Osteocyte (in vitro differentiated cells): ENCODE measurements at places on chromosomes 11 and 22. TPM values are rescaled to one million over a fixed set of nuclear protein-coding genes. Genes with fewer than 3 reads are reported as not detected.
A peak's percentile ranks its signal among the peaks of the same experiment; 100 is the strongest.

Gene VWCE
- 8.8 and 10.7 TPM in 2 replicates for total RNA-seq

GRCh38 chr11:107720303-107720774, 8.5 kb upstream of the SLN start:
- H3K36me3 ChIP-seq, result no peaks in the 10 kb centered on the region
- H3K4me3 ChIP-seq, result no peak overlapping the region
- DNase-seq, result no peak
- no peak overlapping the region for H3K27ac ChIP-seq

GRCh38 chr11:57778318-57779037, 16.9 kb downstream of the CTNND1 start:
- peak overlapping the region; percentile 95 for H3K27ac ChIP-seq
- peak; percentile 94 for DNase-seq
- H3K36me3 ChIP-seq, result peaks cover 3% of the 10 kb centered on the region
- peak overlapping the region; percentile 62 for H3K4me3 ChIP-seq

Gene PDE3B
- 0.08 and 0.16 TPM in 2 replicates for total RNA-seq

Gene MN1
- 145 and 153 TPM in 2 replicates for total RNA-seq

Gene KCNJ1
- total RNA-seq, result not detected in 2 replicates

DNA sequence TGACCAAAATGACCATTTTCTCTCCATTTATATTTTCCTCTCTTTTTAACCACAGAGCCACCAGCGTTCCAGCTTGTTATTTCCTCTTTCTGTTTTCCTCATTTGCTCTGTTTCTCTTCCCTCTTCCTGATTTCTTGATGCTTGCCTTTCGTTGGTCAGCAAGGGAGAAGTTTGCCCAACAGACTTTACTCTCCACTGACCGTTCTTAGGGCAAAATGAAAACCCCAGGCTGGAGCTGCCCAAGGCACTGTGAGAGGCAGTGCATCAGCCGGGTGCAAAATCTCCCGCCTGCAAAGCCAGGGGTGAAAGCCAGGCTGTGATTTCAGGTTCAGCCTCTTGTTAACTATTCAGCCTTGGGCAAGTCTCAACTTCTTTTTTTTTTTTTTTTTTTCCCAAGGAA, 26.1 kb upstream of the APLP2 start:
- H3K4me1 ChIP-seq, result no peaks in the 10 kb centered on the region
- H3K36me3 ChIP-seq, result no peaks in the 10 kb centered on the region
- DNase-seq, result peak; percentile 36
- H3K27me3 ChIP-seq, result no peaks in the 10 kb centered on the region
- H3K27ac ChIP-seq, result no peak overlapping the region

- H3K27ac ChIP-seq, result peak overlapping the region; percentile 81
- H3K4me1 ChIP-seq, result peaks cover 45% of the 10 kb centered on the region
- no peak for DNase-seq
- no peaks in the 10 kb centered on the region for H3K36me3 ChIP-seq
- H3K27me3 ChIP-seq, result no peaks in the 10 kb centered on the region
- no peak overlapping the region for H3K4me3 ChIP-seq
Measured at GRCh38 chr11:28757725-28758515, 649.7 kb downstream of the METTL15 start.

Gene OSBPL5
- total RNA-seq, result 47.7 and 47.9 TPM in 2 replicates

GRCh38 chr11:130260080-130260627, 54.6 kb downstream of the ZBTB44 start:
- H3K27me3 ChIP-seq, result no peaks in the 10 kb centered on the region
- H3K4me1 ChIP-seq, result no peaks in the 10 kb centered on the region
- peaks cover 35% of the 10 kb centered on the region for H3K36me3 ChIP-seq
- no peak overlapping the region for H3K27ac ChIP-seq
- no peak for DNase-seq
- H3K4me3 ChIP-seq, result no peak overlapping the region

DNA sequence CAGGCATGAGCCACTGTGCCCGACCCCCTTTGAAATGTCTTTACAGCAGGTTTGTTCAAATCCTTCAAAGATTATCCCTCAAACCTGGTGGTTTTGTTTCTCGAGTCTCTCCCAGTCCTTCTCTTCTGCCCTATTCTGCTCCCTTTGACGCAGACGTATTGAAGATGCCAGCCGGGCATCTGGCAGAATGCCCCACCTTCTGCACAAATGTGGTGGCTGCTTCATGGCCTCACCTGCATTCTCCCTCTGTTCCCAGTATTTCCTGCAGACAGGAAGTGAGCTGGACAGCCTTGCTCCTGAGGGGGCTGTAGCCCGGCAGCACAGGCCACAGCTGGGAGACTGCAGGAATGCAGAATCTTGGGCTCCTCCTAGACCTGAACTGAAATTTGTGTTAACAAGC, 4.8 kb upstream of the NAP1L4 start:
- DNase-seq, result no peak
- H3K4me3 ChIP-seq, result no peak overlapping the region
- H3K27ac ChIP-seq, result no peak overlapping the region

Gene OR52I1
- not detected in 2 replicates for total RNA-seq

Gene AP2A2
- total RNA-seq, result 96.7 and 102 TPM in 2 replicates

Gene MYO18B
- not detected in 2 replicates for total RNA-seq

DNA sequence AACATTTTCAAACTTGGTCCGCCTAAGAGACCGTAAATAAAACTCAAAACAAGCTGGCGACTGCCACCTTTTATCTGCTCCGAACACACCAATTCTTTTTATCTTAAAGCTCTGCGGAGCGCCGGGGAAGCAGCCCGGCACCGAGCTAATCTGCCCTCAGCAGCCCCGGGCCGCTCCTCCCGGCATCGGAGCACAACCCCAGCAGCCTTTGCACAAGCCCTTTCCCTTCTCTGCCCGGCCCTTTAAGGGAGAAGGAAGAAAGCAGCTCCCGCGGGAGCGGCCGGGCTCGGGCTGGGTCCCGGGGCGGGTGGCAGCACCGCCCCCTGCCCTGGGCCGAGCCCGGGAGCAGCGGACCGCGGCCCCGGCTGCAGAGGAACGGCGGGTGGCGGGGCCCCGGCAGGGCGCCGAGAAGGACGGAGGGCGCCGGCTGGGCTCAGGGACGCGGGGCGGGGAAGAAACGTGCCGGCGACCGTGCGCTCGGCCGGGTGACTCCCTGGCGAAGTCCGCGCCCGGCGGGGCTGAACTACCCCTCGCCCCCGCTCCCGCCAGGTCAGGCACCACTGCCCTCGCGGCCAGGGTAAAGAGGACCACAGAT, 133.6 kb upstream of the C11orf58 start:
- H3K4me1 ChIP-seq, result peaks cover 19% of the 10 kb centered on the region
- H3K4me3 ChIP-seq, result peak overlapping the region; percentile 90
- no peak for DNase-seq
- H3K27me3 ChIP-seq, result no peaks in the 10 kb centered on the region

DNA sequence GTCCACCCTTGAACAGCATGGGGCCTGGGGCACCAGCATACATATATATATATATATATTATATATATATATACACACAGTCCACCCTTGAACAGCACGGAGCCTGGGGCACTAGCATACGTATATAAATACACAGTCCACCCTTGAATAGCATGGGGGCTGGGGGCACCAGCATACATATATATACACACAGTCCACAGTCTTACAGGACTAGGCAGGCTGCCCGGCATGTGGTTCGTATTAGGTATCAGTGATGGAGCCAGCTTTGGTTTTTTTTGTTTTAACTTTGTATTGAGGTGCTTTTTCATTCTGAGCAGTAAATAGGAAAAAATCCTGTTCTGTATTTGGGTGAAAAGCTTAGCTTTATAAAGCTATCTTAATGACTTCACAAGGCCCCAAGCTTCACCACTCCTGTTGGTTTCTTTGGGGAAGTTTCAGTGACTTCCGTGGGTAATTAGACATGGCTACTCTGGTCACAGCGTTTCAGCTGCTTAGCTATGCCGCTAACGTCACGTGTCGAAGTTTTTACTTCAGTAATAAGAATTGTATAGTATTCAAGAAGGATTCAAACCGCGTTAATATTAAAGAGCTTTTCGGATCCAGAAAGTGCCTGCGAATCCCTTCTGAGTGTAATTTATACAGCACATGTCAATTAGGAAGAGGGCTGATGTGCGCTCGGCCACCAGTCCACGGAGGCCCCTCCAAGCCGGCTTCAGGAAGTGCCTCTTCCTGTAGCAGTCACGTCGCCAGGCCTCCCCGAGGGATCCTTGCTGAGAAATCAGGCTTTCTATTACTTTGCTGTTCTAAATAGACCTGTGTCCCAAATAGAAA, 179.7 kb downstream of the TBC1D22A start:
- DNase-seq, result no peak
- H3K36me3 ChIP-seq, result peaks cover 8% of the 10 kb centered on the region
- no peak overlapping the region for H3K4me3 ChIP-seq
- H3K4me1 ChIP-seq, result peaks cover 4% of the 10 kb centered on the region

DNA sequence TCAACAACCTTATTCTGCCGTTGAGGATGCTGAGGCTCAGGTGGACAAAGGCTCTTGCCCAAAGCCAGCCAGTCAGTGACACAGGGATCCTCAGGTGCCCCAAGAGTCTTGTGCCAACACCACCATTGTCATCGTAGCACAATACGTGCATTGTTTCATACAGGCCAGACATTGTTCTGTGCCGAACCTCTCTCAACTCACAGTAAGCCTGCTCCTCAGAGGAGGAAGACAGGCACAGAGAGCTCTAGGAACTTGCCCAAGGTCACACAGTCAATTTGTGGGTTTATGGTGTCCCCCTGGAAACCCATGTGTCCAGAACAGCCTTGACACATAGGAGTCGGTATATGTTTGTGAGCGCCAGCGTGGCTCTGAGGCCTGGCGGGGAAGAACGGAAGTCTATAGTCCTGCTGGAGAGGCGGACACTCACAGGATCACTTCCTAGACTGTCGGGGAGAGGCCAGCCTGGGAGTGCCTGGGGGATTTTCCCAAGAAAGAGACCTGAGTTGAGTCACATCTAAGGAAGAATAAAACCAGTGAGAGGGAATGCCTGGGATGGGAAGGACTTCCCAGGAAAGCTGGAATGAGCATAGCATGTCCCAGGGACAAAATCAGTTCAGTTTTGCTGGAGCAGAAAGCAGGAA, 20.2 kb downstream of the LIF start:
- H3K4me1 ChIP-seq, result peaks cover 41% of the 10 kb centered on the region
- DNase-seq, result no peak
- peak overlapping the region; percentile 65 for H3K27ac ChIP-seq
- no peaks in the 10 kb centered on the region for H3K36me3 ChIP-seq
- H3K27me3 ChIP-seq, result no peaks in the 10 kb centered on the region
- no peak overlapping the region for H3K4me3 ChIP-seq

Gene DDTL
- total RNA-seq, result not detected in 2 replicates

Gene OR52N4
- not detected in 2 replicates for total RNA-seq

DNA sequence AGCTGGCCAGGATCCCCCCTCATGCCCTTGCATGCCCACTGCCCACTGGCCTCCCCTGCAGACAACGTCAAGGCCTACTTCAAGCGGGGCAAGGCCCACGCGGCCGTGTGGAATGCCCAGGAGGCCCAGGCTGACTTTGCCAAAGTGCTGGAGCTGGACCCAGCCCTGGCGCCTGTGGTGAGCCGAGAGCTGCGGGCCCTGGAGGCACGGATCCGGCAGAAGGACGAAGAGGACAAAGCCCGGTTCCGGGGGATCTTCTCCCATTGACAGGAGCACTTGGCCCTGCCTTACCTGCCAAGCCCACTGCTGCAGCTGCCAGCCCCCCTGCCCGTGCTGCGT, 7.9 kb downstream of the AIP start:
- H3K4me3 ChIP-seq, result no peak overlapping the region
- no peaks in the 10 kb centered on the region for H3K27me3 ChIP-seq
- H3K36me3 ChIP-seq, result peaks cover 17% of the 10 kb centered on the region
- DNase-seq, result no peak
- no peak overlapping the region for H3K27ac ChIP-seq

- H3K27ac ChIP-seq, result peak overlapping the region; percentile 94
- H3K4me1 ChIP-seq, result peaks cover 55% of the 10 kb centered on the region
- DNase-seq, result no peak
- peaks cover 2% of the 10 kb centered on the region for H3K36me3 ChIP-seq
- no peaks in the 10 kb centered on the region for H3K27me3 ChIP-seq
Measured at GRCh38 chr22:38699784-38700183, 959 bp downstream of the JOSD1 start.

DNA sequence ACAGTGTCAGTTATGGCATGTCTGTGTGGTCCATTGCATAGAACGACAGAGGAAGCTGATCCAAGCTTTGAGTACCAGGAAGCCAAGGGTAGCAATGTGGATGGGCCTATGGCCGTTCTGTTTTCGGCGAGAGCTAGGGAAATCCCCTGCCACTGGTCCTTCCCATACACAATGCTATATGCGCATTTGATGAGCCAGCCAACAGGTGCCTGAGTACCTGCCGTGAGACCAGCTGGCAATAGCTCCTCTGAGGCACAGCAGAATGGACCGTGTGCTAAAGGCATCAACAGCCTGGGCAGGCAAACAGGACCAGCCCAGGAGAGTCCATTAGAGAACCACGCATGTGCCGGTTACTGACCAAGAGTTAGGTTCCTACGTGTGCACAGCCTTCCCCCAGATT, 753.0 kb downstream of the NTM start:
- DNase-seq, result no peak
- peaks cover 22% of the 10 kb centered on the region for H3K4me1 ChIP-seq
- no peaks in the 10 kb centered on the region for H3K27me3 ChIP-seq
- H3K4me3 ChIP-seq, result no peak overlapping the region

DNA sequence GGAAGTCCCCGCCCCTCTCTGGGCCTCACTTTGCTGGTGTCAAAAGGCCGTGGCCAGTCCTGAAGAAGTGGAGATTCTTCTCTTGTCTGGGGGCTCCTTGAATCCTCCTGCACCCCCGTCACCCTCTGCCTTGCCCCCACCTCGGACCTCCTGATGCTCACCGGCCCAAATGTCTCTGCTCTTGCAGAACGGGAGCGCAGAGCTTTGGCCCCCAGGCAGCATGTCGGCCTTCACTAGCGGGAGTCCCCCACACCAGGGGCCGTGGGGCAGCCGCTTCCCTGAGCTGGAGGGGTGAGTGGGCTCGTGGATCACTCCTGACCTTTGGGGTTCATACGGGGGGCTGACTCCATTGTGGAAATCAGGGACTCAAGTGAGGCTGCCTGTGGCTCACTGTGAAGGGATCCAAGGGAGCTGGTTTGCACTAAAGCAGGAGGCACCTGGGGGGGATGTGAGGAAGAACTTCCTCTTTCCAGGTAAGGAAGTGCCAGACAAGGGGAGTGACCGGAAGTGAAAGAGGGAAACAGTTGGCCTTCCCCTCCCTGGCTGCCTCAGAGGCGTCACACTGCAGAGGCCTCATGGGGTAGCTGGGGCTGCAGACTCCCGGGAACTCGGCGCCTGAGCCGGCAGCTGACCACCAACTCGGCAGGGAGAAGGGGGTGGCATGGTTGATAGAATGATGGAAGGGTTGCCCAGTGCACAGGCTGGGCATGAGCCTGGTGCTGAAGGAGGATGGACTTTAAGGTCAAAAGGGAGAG, 23.1 kb downstream of the CSF2RB start:
- H3K4me1 ChIP-seq, result no peaks in the 10 kb centered on the region
- peaks cover 21% of the 10 kb centered on the region for H3K27me3 ChIP-seq
- H3K4me3 ChIP-seq, result no peak overlapping the region
- H3K27ac ChIP-seq, result no peak overlapping the region

Gene TP53I11
- 137 and 159 TPM in 2 replicates for total RNA-seq
